ENCODE measurements at places on chromosomes 6 and 20.

GRCh38 chr20:4812641-4813075 lies 90.9 kb downstream of the PRND start:
- no peak for DNase-seq

DNA sequence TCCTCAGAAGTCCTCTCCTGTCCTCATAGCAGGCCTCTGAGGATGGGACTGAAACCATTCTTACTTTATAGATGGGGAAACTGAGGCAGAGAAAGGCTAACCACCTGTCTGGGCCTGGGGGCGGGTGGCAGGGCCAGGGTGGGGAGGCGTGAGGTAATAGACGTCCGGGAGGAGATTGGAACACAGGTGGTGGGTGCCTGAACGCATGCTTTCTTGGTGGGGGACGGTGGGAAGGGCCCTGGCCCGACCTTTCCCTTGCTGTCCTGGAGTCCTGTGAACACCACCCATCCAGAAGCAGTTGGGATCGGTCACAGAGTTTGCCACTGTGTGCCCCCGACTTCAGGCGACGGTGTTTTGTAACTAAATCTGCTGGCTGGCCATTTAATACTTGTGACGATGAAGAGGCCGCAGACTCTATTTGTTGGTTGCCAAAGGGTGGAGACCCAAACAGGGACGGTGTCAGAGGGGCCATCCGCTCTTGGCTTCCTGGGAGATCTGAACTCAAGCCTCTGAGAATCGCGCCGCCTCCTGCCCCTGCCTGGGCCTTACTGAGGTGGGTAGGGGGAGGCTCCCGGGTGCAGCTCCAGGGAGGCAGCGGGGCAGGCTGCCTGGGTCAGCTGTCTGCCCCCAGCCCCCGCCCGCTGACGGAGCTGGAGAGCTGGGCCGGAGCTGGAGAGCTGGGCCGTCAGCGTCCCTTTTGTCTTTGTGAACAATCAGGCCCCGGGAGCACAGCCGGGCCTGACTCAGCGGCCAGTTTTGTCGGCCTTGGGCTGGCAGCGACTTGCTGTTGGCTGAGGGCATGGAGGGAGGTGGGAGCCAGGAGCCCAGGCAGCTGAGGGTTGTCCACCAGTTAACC lies 4.1 kb downstream of the RBM38 start:
- no peak for DNase-seq

DNA sequence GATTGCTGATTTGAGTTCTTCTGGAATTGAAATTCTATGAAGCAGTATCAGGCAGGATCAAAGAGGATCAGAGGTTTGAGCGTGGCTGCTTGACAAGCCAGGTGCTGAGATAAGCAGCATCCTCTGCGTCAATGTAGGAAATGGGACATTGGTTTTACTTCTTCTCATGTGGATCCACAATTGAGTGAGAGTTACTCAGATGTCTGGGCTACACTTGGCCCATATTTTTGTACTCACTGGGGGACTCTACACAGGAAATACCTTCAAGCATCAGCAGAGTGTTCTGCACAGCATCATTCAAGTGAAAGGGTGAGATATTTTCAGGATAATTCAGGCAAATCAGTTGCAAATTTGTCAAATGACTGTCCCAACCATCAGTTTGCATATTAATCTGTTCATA lies 613.9 kb upstream of the ARID1B start:
- peak; percentile 56 for DNase-seq

DNA sequence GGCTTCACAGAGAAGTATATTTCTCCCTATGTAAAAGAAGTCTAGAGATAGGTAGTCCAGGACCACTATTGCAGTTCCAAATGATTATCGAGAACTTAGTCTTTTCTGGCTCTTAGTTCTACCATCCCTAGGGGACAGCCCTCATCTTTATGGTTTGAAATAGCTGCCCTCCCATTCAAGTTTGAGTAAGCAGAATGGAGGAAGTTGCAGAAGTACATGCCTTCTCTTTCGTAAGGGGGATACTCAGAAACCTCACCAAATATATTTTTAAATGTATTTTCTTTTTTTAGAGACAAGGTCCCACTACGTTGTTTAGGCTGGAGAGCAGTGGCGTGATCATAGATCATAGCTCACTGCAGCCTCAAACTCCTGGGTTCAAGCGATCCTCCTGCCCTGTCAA lies 236.8 kb upstream of the RREB1 start:
- no peak for DNase-seq

DNA sequence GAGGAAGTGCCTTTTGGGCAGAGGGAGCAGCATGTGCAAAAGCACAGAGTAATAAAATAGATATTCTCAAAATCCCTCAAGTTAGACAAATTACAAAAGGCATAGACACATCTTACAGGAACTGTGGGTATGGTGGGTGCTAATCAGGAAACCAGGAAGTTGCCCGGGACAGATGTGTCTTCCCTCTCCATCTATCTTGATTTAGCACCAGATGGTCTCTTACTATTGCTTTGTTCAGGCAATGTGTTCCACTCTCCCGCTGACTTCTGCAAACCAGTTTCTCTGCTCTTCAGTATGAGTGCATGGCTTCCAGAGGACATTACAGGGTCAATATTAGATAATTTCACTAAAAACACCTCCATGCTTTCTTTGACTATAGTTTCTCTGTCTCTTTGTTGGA lies 13.2 kb downstream of the CITED2 start:
- DNase-seq: no peak

GRCh38 chr20:60935971-60936370 lies 316.1 kb upstream of the CDH4 start:
- DNase-seq: no peak

- no peak for DNase-seq
Measured at GRCh38 chr6:52667572-52667971, 3.3 kb upstream of the TMEM14A start.

GRCh38 chr6:47097092-47097945 lies 55.2 kb upstream of the ADGRF1 start:
- DNase-seq: peak; percentile 67

GRCh38 chr6:163998496-163998895 lies 584.0 kb downstream of the QKI start:
- no peak for DNase-seq

DNA sequence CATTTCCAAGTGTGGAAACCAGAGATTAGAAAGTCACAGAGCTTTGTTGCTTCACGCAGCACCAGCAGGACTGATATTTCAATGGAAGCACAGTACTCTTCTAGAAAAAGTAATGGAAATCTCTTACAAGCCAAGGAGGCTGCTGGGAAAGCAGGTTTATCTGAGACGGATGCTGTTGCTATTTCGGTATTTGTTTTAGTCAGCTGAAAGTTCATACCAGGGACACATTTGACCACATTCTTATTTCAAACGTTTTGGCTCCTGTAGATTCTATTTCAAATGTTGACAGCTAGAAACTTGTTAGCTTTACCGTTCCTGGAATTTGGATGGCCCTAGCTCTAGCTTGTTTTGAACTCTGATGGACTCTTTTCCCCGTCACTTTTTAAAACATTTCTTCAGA lies 3.7 kb upstream of the TMEM242 start:
- DNase-seq: no peak

- no peak for DNase-seq
Measured at GRCh38 chr6:130771741-130772140, 55.5 kb upstream of the SMLR1 start.

DNA sequence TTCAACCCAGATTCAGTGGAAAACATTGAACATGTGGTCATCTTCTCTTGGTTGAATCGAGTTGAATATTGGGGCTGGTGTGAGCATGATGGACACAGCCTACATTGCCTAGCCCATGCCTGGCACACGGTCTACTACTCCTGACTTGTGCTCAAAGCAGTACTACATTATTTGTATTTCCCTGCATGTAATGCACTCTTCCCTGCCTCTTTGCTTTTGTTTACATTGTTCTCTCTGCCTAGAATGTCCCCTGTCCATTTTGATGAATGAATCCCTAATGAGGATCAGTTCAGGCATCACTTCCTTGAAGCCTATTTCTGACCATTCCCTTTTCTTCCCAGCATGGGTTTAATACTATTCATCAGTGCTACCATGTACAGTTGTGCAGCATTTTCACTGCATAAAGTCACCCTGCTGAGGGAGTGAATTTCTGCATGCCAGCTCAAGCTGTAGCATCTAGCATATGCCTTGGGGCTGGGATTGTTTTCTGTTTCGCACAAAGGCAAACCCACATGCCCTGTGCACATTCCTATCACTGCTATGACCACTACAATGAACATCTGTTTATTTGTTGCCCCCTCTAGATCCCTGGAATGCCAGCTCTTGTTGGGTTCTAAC lies 75.3 kb upstream of the CCN6 start:
- no peak for DNase-seq

GRCh38 chr6:11067348-11067747 lies 23.2 kb upstream of the ELOVL2 start:
- DNase-seq: no peak

DNA sequence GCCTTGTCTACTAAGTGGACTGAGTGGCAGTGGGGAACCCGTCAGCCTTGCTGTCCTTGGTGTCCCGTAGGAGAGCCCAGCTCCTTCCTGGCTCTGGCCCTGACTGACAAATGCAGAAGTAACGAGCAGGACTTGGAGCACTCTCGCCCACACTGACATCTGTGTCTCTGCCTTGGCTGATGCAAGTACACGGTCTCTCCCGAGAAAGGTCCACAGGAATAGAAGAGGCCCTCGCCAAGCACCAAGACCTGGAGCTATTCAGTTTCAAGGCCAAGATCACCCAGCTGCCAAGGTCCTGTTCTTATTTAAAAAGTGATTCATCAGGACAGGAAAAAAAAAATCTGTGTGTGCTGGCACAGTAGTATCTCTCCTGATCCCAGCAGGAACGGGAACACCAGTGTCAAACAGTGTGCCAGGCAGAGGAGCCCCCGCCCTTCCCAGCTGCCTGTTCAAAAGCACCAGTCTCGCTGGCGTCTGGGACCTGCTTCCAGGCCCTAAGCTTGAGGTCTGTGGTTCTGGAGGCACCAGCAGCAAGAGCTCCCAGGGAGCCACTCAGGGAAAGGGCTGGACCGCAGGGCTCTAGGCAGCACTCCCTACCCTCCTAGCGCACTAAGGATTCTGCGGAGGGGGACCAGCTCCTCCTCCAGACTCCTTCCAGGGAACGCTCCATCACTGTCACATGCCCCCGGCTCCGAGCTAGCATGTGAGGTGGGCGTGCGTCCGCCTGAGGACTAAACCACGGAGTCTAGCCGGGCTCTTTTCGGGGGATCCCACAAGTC lies 376.9 kb downstream of the RNGTT start:
- no peak for DNase-seq

All from NCI-H526 (cell line).